ENCODE measurements at places on chromosomes 5 and 9. TPM values are rescaled to one million over a fixed set of nuclear protein-coding genes. Genes with fewer than 3 reads are reported as not detected.

Gene GLE1
- total RNA-seq, result 29.2 TPM

Gene SLC36A3
- not detected for total RNA-seq

Gene EDIL3
- 4.6 TPM for total RNA-seq

Gene COL23A1
- total RNA-seq, result 0.50 TPM

Gene ANKRD18B
- total RNA-seq, result not detected

Gene TEX48
- total RNA-seq, result not detected

Gene F2RL2
- total RNA-seq, result not detected

- no peak for DNase-seq
Observed at GRCh38 chr5:64655596-64655995, 34.7 kb upstream of the SHISAL2B start.

DNA sequence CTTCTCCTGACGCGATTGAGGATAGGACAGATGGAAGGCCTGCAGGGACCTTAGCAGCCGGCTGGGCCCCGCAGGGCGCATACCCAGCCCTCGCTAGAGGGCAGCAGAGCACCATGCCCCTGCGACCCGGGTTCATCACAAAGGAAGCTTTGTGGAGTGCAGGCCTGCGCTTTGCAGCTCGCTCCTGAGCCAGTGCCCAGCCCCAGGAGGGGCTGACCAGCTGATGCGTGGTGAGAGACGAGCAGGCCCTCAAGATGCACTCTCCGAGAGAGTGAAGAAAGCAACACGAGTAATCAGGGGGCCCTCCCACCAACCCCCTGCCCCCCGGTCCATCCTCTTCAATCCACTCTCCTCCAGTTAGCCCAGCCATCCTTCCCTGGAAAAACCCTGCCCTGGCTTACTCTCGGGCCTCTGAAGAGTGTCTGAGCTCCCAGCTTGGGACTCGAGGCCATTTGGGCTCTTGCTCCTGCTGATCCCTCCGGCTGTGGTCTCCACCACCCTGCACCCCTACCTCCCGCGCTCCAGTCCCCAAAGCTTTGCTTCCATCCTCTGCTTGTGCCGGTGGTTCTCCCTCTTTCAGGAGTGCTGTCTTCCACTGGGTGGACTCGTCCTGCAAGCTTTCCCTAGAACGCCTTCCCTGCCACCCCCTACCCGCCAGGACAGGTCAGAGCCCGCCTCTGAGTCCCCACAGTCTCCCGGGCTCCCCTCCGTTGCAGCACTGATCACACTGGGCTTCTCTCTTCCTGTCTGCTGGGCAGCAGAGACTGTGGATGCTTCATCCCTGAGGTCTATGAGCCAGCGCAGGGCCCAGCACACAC, 9.1 kb upstream of the KIF12 start:
- peak; percentile 87 for DNase-seq

DNA sequence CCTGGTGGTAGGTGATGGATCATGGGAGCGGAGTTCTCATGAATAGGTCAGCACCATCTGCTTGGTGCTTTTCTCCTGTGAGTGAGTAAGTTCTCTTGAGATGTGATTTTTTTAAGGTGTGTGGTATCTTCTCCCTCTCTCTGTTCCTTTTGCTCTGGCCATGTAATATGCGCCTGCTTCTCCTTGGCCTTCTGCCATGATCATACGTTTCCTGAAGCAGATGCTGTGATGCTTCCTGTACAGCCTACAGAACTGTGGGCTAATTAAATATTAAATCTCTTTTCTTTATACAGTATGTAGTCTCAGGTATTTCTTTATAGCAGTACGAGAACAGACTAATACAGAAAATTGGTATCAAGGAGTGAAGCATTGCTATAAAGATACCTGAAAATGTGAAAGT, 36.4 kb downstream of the UNC13B start:
- no peak for DNase-seq

DNA sequence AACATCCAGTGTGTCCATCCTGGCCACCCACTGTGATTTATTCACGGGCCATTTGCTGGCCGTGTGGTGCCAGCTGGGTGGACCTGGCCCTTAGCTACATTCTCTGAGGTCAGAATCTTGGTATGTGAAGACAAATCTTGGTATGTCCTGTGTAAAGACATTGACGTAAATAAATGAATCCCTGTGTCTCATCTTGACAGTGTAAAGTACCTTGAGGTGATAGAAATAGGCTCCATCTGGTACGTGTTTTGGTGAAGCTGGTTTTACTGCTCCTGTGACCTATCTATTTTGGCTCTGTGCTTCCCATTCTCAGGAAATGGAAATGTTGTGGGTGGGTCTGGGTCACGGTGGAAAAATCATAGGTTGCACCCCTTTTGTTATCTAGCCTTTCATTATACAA, 245.4 kb upstream of the ANKH start:
- DNase-seq, result no peak

DNA sequence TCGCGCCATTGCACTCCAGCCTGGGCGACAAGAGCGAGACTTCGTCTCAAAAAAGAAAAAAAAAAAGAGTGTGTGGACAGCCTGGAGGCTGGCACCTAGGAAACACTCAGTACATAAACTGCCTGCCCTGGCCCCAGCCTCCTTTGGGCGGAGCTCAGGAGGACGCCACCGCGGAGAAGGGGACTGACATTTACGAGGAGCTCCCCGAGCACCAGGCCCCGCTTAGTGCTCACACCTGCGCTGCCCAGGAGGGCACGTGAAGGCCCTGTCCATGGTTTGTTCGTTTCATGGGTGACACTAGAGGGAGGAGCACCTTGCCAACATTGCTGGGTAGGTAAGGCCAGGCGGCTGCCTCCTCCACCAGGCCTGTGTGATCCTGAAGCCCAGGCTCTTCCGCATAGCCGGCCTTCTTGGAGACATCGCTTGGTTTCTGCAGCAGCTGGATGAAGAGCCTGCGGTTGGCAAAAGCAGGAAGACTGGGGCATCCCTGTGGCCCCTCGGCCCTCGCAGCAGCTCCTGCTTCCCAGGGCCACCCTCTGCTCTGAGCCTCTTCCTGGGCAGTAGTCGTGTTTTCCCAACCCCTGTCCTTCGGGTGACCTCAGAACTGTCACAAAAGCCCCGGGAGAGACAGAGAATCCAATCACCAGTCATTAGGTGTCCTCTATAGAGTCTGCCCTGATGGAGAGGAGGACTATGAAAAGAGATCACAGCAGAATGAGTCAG, 26.2 kb upstream of the LAMC3 start:
- no peak for DNase-seq

DNA sequence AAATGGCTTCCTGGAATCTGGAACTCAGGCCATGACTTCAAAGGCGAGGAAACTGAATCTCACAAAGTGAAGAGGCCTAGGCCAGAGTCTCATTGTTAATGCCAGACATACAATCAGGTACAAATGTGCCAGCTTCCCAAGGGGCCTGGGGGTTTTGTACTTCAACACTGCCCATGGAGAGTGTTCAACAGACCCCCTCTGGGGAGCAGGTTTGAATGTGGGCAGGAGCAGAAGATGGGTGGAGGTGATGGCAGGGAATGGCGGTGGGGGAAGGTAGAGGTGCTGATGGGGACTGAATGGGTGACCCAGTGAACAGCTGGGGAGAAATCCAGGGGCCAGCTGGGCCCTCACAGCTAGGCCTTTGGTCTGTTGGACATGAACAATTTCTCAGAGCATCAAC, 12.0 kb downstream of the FOXI1 start:
- DNase-seq, result no peak

DNA sequence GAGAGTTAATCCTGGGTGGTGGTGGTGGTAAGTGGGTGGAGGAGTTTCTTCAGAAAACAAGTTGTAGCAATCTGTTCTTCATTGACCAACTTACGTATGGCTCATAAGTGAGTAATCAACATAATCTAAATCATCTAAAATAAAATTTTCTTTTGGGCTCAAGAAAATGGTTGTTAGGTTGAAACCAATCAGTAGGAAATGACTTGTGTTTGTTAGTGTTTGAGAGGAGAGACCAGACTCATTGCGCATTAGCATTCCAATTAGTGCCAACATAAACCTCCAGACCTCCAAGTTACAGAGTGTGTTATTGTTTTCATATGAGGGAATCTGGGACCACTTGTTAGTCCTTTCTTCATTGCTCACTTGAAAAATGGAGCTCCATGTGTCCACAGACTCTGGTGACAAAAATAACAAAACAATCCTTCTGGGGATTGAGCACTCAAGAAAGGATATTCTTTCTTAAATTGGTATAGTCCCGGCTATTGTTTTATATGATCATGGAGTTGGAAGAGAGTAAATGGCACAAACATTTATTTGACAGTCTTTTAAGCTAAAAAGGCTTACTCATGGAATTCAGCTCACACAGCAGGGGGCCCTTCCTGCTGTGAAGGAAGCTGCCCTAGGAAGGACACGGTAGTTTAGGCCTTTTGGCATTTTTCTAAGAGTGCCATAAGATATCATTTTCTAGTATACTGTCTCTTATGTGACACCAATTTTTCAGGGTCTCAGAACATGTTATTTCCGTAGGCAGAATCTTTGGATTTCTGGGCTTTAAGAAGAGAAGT, 441.1 kb downstream of the EBF1 start:
- no peak for DNase-seq

DNA sequence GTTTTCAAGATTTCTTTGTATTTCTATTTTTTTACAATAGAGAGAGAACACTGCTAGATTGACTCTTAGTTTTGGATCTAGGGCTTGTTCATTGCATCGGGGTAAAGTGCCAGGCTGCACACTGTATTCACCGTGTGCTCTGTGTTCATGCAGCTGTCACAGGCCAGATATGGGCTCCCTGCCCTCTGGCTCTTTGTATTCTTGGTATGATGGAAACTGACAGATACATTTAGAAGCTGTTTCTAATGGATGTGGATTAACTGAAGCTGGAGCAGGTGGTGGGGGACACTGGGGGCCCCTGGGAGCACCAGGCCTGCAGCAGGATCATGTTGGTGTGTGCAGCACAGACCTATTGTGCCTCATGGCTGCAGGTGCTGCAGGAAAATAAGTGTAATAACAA, 28.0 kb downstream of the SLC36A1 start:
- DNase-seq, result no peak

DNA sequence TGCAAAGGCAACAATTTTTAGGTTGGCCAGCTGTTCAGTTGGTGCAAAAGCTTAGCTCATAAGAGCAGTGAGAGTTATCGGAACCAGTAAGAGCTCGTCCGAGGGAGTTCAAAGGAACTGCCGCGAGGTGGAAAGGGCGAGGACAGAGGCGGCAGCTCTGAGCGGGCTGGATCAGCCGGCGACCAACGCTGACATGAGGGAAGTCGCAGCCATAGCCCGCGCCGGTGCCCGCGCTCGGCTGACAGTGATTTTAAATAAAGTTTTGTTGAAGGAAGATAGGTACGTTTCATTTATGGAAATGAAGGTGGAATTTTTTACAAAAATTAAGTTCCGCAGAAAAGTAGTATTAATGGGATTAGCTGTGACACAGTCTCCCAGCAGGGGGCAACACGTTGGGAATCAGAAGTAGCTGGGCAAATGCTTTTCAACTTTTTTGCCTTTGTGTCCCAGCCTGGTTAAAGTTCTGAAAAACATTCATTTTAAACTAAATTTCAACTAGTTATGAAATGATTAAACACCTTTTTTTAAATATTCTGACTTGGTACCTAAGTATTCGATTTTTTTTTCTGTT, 43.2 kb downstream of the FBXO4 start:
- no peak for DNase-seq

DNA sequence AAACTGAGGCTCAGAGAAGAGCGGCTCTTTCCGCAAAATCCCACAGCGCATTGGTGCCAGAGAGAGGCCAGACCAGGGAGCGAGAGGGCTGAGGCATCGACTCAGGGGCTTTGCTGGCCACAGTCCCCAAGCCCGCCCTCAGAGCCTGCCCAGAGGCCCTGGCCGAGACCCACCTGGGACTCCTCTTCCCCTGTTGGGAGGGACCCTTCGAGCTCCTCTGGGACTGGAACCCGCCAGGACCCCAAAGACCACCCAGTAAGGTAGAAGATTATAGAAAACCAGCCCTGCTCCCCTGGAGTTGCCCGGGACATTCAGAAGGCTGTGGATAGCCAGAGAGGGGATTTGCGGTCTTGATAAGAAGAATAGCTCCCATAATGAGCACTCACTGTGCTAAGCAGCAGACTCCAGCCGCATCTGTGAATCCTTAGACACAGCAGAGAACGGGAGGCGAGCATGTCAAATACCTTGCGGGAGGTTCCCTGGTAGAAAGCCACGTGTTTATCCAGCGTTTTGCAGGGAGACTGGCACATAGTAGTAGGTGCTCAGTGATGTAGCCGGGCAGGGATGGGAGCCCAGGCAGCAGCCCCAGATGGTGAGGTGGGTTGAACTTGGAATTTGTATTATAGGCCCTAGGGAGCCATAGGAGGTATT, 651 bp upstream of the AK1 start:
- DNase-seq, result no peak

GRCh38 chr5:22908129-22908528, 55.0 kb upstream of the CDH12 start:
- DNase-seq, result no peak

GRCh38 chr9:5749306-5749705, 83.6 kb downstream of the ERMP1 start:
- no peak for DNase-seq

- DNase-seq, result peak; percentile 59
Observed at GRCh38 chr5:172444110-172444510, 10.2 kb downstream of the SH3PXD2B start.

GRCh38 chr9:127869310-127870152, 7.9 kb downstream of the AK1 start:
- peak; percentile 89 for DNase-seq

- no peak for DNase-seq
Observed at GRCh38 chr5:8580298-8580697, 711.4 kb downstream of the MTRR start.

DNA sequence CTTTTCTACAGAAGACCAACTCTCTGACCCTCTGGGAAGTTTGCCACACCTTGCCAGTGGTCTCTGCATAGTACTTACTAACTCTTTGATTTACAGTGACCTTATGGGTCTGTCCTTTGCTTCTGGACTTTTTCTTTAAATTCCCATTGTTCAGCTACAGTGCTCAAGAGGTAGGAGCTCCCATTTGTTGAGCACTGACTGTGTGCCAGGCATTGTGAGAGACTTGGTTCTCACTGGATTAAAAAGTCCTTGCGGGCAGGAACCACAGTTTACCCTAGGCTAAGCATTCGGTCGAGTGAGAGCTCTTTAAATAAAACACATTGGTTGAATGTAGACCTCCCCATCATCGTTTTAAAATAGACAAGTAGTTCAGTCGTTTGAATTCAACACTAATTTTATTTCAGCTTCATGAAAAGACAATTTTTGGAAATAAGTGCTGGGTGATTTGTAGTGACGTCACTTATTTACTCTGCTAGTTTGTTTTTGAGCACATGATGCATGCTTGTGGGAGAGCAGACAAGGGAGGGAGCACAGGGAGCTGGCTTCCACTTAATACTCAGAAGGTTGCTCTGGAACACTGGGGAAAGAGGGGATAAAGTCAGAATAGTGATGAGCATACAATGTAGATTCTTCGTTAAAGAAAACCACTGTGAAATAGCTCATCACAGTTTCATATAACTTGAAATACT, 27.1 kb downstream of the RASGRF2 start:
- DNase-seq, result no peak

GRCh38 chr5:53423724-53424123, 56.7 kb upstream of the FST start:
- DNase-seq, result no peak

GRCh38 chr5:76149636-76150035, 66.5 kb downstream of the SV2C start:
- no peak for DNase-seq
